ENCODE measurements at places on chromosomes 7 and 10. TPM values are rescaled to one million over a fixed set of nuclear protein-coding genes. Genes with fewer than 3 reads are reported as not detected.

Gene FKBP6
- not detected for polyA plus RNA-seq

DNA sequence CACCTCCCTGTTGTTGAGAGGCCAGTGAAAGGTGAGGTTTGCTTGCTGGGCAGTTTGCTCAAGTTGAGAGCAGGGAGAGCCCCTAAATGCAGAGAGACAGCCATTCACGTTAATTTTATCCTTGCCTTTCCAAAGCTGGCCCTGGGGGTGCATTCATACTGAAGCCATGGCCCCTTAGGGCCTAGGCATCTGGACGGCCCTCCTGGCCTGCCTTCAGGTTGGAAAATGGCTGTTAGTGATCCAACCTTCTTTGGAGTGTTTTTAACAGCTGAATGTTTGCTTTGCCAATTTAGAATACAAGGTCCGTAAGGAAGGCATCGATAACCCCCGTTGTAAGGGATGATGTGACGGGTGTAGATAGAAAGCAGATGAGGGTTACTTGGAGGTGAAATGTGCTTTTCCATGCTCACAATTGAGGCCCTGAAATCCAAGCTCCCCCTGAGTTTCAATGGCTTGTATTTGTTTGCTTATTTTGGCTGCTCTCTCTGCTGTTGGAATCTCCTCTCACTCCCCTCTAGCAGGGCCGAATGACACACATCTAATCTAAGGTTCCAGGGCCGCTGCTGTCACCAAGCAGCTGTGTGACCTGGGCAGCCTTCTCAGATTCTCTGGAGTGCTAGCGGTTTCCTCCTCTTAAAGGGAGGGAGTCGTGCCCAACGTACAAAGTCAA, 171.6 kb upstream of the MKI67 start:
- DNase-seq: no peak
- H3K27me3 ChIP-seq: no peaks in the 10 kb centered on the region
- no peak overlapping the region for H3K27ac ChIP-seq
- no peaks in the 10 kb centered on the region for H3K4me1 ChIP-seq
- H3K36me3 ChIP-seq: no peaks in the 10 kb centered on the region
- no peak overlapping the region for H3K4me3 ChIP-seq

Gene MKI67
- polyA plus RNA-seq: 0.39 TPM

DNA sequence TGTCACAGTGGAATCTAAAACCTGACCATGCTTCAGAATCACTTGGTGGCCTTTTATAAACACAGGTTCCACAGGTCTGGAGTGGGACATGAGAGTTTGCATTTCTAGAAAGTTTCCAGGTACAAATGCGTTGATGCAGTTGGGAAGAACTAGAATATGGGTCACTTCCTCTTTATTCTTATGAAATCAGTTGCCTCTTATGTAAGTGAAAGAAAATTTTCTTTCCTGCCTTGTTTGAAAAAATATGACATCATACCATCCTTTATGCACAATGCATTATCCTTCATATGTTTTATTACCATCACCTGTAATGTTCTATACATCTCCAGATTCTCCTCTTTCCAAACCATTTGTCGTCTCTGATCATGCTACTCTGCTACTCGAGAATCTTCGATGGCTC, 44.0 kb downstream of the PLXNA4 start:
- H3K4me1 ChIP-seq: no peaks in the 10 kb centered on the region
- H3K27me3 ChIP-seq: no peaks in the 10 kb centered on the region
- H3K27ac ChIP-seq: no peak overlapping the region
- no peaks in the 10 kb centered on the region for H3K36me3 ChIP-seq
- H3K4me3 ChIP-seq: no peak overlapping the region
- no peak for DNase-seq

DNA sequence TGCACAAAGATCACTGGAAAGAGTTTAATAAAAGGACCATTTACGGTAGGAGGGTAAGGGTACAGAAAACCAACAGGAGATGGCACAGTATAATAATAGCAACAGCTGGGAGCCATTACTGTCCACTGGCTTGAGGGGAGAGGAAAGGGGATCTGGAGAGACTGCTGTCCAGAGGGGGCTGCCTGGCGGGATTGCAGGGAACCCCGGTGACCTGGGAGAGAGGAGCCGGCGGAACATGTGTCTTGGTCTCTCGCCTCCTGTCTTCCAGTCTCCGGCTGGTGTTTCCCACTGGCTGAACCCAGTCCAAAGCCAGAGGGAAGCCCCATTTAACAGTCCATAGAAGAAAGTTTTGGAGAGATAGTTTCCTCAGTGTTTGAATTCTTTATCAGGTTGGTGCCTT, 57.5 kb upstream of the PODXL start:
- DNase-seq: no peak
- H3K27me3 ChIP-seq: no peaks in the 10 kb centered on the region
- no peaks in the 10 kb centered on the region for H3K36me3 ChIP-seq
- no peak overlapping the region for H3K27ac ChIP-seq
- H3K4me1 ChIP-seq: no peaks in the 10 kb centered on the region

GRCh38 chr10:52653263-52653909, 119.2 kb downstream of the MBL2 start:
- H3K4me3 ChIP-seq: no peak overlapping the region
- no peak for DNase-seq

DNA sequence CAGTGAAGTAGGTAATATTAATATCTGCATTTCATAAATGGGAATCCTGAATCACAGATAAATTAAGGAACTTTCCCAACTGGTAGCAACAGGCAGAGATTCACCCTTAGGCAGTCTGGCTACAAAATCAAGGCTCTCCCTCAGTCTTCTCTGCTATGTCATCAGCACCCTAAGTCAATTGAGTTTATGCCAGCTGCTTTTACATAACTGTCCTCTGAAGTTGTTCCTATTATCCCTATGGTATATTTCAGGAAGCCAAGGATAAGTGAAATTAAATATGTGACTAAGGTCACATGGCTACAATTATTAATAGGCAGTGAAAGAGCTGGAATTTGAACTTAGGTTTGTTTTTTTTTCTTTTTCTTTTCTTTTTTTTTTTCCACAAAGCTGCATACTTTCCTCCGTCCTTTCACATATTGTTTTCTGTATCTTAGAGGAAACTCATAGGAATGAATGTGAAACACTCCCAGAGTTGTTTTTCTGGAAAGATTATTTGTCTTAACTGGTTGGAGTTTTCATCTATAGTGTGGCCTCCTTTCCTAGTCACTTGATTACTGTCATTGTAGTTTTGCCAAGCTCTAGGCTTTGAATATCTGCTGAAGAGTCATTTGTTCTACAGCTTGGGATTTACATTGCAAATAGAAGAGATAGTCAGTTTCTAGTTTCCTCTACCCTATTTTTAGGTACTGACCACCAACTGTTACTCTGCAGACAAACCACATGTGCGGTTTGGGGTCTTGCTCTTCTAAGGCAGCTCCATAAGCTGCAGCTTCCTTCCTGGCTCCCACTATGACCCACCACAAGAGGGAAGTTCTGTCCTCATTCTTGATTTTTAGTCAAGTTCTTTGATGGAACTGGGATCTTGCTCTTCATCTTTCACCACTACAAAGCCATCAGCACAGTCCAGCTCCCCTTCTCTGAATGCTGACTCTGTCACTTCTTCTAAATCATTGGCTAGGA, 338.0 kb upstream of the KIAA1217 start:
- H3K27ac ChIP-seq: no peak overlapping the region
- H3K4me1 ChIP-seq: no peaks in the 10 kb centered on the region
- no peaks in the 10 kb centered on the region for H3K36me3 ChIP-seq
- no peak for DNase-seq
